ENCODE measurements at places on chromosomes 5 and 9.

GRCh38 chr5:14627270-14627669 is 37.2 kb upstream of the OTULIN start:
- no peak for DNase-seq

DNA sequence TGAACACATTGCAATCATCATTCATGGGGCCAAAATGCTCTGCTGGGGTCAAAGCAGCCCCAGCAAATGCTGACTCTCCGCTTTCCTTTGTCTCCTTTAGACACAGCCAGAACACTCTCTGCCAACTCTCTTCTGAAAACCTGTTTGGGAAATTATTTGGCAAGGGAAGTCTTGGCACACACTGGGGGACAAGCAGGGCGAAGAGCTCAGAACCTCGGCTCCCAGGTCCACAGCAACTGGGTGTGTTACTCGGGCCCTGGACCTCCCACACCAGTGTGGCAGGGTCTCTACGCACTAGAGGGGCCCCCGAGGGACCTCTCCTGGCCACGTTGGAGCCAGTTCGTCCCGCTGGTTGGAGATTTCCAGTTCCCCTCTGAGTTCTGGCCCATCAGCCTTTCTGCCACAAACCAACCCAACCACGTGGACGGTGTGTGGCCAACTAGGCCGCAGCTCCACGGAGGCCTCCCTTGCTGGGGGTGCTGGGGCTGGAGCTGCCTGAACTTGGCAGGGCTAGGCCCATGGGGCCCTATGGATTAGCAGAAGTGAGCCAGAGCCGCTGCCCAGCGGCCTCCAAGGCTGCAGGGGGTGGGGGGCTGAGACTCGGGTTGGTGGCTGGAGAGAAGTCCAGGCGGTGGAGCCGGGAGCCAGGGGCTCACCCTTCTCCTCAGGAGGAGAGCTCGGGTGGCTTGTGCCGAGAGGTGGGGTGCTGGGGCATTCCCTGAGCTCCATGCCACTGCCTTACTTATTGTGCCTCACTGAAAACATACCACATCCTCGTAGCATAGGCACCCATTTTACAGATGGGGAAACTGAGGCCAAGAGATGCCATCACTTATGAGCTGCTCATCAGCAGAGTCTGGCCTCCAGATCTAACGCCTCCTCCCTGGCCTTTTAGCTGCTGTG is 46.8 kb upstream of the RNU6ATAC start:
- DNase-seq = peak; percentile 84

GRCh38 chr5:87020099-87020934 is 247.4 kb upstream of the RASA1 start:
- DNase-seq = no peak

DNA sequence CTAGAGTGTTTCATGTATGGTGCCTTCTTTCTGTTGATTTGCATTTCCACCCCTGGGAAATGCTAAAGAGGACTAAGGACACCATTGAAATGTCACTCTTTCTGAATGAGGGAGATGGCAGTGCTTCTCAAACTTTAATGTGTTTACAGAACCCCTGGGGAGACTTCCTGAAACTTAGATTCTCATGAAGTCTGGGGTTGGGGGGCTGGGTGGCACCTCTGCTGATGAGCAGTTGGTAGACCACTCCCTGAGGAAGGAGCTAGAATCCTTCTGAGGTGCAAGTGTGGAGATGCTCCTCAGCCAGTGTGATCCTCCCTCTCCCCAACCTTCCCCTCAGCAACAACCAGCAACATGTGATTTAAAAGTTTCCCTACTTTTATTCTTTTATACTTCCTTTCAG is 546.8 kb downstream of the LRRC70 start:
- DNase-seq = no peak

- DNase-seq = no peak
Observed at GRCh38 chr9:21653091-21653490, 149.3 kb upstream of the MTAP start.

- DNase-seq = no peak
Observed at GRCh38 chr5:145697251-145697990, 137.7 kb downstream of the PRELID2 start.

DNA sequence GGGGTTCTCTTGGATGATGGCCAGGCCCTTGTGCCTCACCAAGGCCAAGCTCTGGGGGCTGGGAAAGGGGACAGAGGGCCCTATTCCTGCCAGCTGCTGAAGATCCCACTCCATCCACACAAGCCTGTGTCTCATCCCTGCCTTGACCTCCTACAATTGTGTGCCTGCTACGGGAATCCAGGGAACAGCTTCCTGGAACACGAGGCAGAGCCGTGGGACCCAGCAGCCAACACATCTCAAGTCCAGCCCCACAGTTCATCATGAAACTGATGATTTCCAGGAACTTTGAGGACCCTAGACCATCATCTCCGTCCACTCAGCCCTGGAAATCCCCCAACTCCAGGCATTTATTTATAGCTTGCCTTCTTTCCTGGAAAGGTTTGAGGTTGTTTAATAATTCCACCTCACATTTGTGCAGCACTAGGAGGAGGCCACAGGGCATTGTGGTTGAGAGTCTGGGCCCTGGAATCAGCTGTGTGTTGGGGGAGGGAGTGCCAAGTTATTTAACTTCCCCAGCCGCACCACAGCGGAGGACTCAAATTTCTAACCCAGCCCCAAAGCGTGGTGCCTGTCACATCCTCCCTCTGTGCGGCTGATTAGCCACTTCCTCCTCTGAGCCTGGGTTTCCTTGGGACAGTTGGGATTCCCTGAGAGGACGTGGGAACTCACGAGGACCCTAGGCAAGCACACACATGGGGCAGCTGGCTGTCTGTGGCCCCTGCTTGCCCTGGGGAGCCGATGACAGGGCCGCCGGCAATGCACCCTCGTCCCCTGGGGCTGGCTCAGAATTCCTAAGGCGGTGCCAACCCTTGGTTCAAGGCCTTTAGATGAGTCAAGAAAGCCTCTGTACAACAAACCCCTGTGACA is 58.2 kb upstream of the GGTA1 start:
- no peak for DNase-seq

DNA sequence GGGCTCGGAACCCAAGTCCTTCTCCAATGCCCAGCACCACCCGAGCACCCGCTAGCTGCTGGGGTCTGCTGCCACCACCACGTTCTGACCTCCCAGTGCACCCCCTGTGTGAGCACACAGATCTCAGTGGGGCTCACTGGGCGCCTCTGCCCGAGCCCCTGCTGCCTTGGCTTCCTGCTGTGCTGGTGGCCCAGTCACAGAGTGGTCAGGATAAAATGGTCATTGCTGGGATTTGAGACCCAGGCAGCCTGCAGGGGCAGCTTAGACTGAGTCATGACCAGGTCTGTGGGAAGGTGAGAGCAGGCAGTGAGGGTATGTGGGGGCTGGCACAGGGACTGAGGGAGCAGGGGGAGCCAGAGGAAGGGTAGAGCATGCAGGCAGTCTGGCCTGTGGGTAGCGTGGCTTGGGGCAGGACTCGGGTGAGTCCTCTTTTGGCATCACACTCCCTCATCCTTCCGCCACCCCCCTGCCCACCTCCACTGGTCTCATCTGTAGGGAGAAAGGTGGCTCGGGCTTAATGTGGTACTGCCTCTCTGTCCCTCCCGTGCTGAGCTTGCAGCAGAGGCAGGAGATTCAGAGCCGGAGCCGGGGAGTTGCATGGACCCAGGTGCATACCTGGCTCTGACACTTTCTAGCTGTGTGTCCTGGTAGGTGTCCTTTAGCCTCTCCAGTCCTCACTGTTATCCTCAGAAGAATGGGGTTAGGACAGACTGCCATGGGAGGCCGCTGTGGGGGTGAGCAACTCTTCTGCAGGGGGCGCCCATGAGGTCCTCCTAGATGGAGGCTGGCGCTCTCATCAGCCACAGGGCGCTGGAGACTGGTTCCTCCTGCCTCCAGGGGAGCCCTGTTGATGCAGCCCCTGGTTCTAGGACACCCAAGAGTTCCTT is 32.1 kb downstream of the USP20 start:
- DNase-seq = no peak

GRCh38 chr9:81686614-81687520 is 2.5 kb downstream of the TLE1 start:
- peak; percentile 10 for DNase-seq

DNA sequence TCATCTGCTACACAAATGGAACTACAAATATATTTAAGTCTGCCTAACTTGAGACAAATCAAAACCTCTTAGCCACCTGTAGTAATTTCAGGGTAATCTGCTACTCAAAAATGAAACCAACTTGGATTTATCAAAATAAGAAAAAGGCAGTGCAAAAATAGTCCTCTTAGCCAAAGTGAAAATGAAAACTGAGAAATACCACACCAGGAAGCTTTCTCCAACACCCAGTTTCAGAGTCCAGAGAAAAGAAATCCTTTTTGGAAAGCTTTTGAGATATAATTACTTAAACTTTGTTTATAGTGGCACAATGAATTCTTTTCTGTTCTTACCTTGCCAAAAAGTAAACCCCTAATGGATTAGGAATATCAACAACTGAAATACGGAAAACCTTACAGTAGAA is 990.4 kb downstream of the EFNA5 start:
- no peak for DNase-seq

GRCh38 chr5:73981704-73982103 is 355.7 kb downstream of the ARHGEF28 start:
- DNase-seq = no peak

All from NCI-H446 (cell line).